ENCODE measurements at places on chromosomes 5 and 9.

DNA sequence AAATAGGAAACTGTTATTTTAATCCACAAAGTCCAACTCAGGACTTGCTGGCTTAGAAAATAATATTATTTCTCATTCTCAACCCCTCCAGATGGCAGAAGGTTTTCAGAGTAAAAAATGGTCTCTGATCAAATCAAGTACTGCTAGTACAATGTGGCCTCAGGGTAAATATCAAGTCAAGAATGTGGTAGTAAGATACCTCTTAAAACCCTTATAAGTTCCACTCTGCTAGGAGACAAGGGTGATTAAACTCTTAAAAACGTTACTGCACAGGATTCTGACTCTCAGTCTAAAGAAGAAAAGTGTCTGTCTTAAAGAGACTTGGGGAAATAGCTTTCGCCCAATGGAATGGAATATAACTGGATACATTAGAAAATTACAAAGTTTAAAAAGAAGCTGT lies 120.8 kb upstream of the PDE4D start:
- DNase-seq: no peak

GRCh38 chr9:2755285-2755684 lies 38.0 kb downstream of the KCNV2 start:
- DNase-seq: no peak

- no peak for DNase-seq
These were observed 83.8 kb upstream of the FAM169A start for GRCh38 chr5:74949976-74950375.

GRCh38 chr9:107566611-107567061 lies 77.1 kb upstream of the KLF4 start:
- no peak for DNase-seq

- no peak for DNase-seq
These were observed 363.3 kb upstream of the MEF2C start for GRCh38 chr5:89246252-89246651.

DNA sequence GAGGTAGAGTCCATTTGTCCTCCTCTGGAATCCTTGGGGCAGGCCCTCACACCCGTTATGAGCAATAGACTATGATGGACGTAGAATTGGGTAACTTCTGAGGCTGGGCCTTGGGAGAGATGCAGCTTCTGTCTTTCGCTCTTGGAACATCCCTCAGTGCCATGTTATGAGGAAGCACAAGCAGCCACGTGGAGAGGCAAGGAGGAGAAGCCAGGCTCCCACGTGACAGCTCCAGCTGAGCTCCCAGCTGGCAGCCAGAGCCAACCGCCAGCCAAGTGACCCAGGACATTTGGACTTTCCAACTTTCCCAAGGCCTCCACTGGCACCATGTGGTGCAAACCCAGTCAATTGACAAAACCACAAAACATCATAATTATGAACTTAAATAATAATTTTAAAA lies 43.0 kb upstream of the BOD1 start:
- DNase-seq: no peak

DNA sequence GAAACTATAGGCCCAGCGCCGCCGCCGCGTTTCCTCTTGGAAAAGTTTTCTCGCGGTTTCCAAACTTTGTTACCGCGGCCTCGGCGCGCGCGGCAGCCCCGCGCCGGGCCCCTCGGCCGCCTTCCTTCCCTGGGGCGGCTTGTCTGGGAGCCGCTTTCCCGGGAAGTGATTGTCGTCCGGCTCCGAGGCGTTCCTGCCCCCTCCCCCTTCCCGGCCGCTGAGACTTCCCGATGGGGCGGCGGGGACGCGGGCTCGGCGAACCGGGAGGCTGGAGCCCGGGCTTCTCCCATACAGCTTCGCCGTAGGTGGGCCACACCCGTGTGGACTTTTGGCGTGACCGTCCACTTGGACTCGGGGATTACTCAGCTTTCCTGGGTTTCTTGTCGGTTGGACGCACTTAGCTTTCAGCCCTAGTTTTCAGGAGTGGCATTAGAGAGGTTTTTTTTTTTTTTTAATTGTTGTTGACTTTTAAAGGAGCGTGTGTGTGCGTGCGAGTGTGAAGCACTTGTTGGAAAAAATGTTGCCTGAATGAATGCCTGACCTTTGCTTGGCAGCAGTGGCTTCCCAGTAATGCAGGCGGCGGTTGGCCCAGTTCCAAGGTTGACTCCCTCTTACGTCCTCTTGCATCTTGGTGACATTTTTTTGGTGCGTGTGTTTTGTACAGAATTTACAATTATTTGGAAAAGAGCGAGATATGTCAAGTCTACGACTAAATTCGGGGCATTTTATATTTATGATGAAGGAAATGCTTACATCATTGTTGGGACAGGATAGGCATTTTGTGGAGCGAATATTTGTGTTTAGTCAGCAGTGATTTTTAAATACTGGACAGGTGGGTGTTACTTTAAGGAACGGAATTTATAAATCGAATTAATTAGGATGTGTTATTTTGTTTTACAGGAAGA lies 821 bp downstream of the CTNNA1 start:
- peak; percentile 97 for DNase-seq

GRCh38 chr9:133360400-133361393 lies 4.3 kb downstream of the SURF2 start:
- no peak for DNase-seq

DNA sequence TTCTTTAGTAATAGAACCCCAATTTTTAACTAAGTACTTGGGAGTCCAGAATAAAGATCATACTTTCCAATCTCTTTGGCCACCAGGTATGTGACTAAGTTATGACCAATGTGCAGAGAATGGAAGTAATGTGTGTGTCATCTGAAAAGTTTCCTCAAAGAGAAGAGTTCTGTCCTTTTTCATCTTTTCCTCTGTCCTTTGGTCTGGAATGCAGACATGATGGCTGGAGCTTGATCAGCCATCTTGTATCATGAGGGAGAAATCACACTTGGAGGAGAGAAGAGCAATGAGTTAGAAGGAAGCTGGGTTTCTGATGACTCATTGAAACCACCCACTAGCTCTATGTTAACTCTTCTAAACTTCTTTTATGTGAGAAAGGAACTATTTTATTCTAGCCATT lies 5.5 kb upstream of the CPEB4 start:
- DNase-seq: no peak

DNA sequence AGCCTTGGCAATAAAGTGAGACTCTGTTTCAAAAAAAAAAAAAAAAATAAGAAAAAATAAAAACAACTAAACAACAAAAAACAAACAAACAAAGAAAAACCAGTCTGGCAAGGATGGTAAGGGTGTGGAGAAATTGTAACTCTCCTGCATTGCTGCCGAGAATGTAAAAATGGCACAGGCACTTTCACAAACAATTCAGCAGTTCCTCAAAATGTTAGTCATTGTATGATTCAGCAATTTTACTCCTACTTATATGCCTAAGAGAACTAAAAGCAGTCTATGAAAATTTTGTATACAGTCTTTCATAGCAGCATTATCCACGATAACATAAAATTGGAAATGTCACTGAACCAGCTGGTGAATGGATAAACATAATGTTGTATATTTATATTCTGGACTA lies 280.4 kb downstream of the CDH9 start:
- DNase-seq: no peak

DNA sequence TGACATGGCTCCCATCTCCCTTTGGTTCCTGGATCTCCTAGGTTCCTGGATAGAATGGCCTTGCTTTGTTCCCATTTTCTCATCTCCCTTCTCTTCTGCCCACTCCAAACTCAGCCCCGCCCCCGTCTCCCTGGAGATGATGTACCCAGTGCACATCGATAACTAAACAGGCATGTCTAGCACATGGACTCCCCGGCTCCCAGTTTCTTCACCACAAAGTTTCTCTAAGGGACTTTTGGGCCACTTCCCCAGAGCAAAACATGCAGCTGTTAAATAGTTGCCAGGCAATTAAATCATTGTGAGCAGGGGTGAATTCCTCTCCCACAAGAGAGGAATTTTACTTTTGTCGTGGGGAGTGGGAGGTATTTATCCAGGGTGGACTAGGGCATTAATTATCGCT lies 259.0 kb downstream of the GADD45G start:
- DNase-seq: no peak

- DNase-seq: peak; percentile 48
These were observed 42.3 kb downstream of the SH3RF2 start for GRCh38 chr5:145978708-145979107.

GRCh38 chr9:95753762-95754465 lies 121.6 kb upstream of the ERCC6L2 start:
- DNase-seq: peak; percentile 58

- DNase-seq: no peak
These were observed 15.1 kb upstream of the PPARGC1B start for GRCh38 chr5:149714877-149715502.

- DNase-seq: no peak
These were observed 2022.2 kb downstream of the MAT2B start for GRCh38 chr5:165527577-165527976.

GRCh38 chr5:59732806-59733205 lies 160.7 kb downstream of the PDE4D start:
- DNase-seq: no peak

DNA sequence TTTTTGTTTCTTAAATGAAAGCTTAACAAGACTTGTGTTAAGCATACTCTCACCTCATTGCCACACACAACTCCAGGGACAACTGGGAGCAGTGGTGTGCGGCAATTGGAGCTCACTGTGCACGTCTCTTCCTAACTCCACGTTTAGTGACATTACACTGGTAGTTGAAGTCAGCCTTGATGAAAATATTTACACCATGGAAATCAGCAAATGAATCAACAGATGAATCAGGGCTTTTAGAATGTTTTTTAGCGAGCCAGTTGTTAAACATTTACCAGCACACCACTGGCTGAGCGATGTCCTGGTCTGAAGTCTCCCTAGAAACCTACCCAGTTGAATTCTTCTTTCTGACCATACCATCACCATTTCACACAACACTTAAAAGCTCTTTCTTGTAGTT lies 67.3 kb downstream of the KLHL3 start:
- DNase-seq: no peak

- DNase-seq: no peak
These were observed 609.4 kb downstream of the DTWD2 start for GRCh38 chr5:118378959-118379358.

- DNase-seq: no peak
These were observed 61.5 kb downstream of the MAMDC2 start for GRCh38 chr9:70105147-70105546.

- DNase-seq: no peak
These were observed 30.3 kb upstream of the MAST4 start for GRCh38 chr5:66565878-66566277.

DNA sequence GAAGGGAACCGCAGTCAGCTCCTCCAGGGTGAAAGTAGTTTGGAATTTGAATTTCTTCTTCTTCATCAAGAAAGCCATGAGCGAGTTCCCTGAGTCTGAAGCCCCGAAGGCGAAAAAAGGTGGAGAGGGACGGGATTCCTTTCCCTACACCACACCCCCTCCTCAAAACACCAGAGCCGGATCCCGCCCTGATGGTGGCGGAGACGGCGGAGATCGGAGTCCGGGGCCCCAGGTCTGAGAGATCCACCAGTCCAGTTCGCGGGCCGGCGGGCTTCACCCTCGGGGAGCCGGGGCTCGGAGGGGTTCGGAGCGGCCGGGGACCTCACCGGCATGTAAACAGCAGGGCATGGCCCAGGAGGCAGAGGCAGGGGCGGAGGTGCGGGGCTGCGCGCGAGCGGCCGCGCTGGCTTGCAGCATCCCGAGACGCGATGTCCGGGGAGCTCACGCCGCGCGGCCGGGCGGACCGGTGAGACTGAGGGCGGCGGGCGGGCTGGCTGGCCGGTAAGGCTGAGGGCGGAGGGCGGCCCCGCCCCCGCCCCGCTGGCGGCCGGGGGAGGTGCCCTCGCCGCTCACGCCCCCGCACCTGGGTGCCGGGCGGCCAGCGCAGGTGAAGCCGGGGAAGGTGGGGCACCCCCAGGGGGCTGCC lies 606 bp downstream of the EEIG1 start:
- peak; percentile 57 for DNase-seq

GRCh38 chr5:172413601-172414171 lies 40.6 kb downstream of the SH3PXD2B start:
- no peak for DNase-seq

DNA sequence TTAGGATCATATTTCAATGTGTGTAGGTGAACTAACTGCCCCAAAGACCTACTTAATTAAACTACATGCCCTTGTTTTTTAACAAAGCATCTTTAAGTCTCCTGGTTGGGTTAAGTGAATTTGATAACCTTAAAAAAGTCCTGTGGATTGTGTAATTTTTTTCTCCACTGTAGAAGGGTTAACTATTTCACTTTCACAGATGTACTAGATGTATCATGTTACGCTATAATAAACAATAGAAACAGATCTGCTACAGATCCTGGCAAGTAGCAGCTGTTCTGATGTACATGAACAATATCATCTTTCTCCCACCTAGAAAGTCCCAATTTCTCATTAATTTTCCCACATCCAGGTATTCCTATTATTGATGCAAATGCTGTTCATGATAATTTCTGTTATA lies 18.9 kb downstream of the KIF24 start:
- DNase-seq: no peak

GRCh38 chr5:89556215-89556913 lies 673.4 kb upstream of the MEF2C start:
- DNase-seq: no peak

DNA sequence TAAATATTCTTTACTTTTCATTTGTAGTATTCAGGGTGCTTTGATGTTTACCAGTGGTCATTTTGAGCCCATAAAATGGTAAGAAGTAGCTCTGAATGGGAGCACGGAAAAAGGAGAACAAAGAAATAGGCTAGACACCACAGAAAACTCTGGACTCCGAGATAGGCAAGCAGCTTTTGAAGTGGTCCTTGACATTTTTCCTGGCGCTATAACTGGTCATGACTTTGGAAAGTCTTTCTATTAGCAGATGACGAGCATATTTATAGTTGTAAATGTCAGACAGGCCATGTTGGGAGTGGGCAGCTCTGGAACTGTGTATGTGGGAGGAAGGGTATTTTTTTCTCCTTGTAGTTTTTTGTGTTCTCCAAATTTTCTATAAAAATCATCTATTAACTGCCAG lies 126.1 kb upstream of the POC5 start:
- no peak for DNase-seq

GRCh38 chr5:150352244-150353031 lies 5.1 kb upstream of the TCOF1 start:
- DNase-seq: no peak

DNA sequence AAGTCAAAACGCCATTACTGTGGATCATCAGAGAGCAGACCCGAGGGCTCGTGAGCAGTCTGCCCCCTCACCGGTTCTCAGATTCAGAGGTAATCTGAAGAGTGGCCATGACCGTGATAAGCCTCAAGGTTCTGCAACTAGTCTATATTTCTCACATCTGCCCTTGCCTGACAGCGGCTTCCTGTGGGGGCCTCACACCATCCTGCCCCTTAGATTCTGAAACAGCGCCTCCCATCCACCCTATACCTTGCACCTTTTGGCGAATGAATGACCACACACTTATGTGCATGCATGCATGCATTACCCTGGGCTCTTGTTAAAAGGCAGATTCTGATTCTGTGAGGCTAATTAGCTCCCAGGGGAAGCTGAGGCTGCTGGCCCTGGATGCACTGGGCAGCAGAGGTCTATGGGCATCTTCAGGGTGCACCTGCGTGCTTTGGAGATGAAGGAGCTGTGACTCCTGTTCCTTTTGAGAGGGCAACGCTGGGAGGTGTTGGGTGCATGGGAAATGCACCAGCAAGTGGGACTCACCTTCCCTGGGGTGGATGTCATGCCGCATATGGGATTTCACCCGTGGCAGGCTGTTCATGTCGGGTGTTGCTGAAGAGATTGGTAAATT lies 7.8 kb upstream of the GADD45G start:
- no peak for DNase-seq

GRCh38 chr9:69121155-69122081 lies 52.7 kb upstream of the TJP2 start:
- DNase-seq: peak; percentile 61

- DNase-seq: no peak
These were observed 29.5 kb upstream of the FOXI1 start for GRCh38 chr5:170076211-170076610.

- DNase-seq: no peak
These were observed 20.0 kb upstream of the GCNT1 start for GRCh38 chr9:76438841-76439588.

- DNase-seq: no peak
These were observed 113.9 kb downstream of the TAF11L14 start for GRCh38 chr5:17748201-17748600.
